ENCODE measurements at places on chromosomes 3 and 15.
A peak's percentile ranks its signal among the peaks of the same experiment; 100 is the strongest.

DNA sequence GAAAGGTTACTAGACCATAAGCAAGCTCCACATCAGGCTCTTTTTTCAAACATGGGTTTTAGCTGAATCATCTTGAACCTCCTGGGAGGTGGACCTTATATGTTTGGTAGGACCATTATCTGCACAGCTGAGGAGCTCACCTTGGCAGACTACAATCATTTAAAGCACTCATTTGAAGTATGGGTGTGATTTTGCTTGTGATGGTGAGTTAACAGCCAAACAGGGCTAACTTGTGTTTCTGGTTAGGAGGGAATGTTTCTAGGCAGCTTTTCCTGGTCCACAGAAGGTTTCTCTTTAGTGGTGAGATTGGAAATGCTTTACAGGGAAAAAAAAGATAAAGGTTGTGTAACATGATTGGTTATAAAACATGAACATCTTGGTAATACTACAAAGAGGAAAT, 61.8 kb downstream of the ARHGEF26 start:
- DNase-seq = no peak

- no peak for DNase-seq
Measured at GRCh38 chr15:40006003-40006402, 33.0 kb downstream of the SRP14 start.

DNA sequence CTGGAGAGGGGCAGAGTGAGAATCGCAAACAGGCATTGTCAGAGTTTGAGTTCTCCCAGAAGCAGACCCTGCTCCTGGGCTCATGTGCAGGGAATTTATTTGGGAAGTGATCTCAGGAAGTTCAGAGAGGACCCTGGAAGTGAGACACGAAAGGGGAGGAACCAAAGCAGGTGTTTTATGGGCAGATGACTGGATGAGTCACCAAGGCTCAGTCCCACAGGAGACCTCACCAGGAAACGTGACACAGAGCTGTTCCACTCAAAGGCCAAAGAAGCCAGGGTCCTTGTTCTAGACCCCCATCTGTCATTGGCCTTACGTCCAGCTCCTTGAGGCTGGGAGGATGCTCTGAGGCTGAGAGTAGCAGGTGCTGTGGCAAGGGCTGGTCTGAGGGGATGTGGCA, 43.4 kb upstream of the SEC22A start:
- DNase-seq = no peak

DNA sequence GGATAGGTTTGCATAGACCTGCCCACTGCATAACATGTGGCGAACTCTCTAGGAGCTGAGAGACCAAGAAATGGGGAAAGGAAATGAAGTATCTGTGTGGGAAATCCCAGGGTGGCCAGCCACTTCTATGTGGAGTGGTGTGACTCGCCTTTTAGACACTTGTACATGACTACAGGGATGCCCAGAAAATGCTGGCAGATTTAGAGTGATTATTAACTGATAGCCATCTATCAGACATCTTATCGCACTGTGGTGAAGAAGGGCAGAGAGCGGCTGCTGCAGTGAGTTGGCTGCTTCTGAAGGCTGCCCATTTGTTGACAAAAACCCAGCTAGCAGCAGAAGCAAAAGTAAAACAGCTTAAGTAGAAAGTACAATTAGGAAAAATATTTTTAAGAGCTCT, 18.1 kb upstream of the STAC start:
- DNase-seq = no peak

DNA sequence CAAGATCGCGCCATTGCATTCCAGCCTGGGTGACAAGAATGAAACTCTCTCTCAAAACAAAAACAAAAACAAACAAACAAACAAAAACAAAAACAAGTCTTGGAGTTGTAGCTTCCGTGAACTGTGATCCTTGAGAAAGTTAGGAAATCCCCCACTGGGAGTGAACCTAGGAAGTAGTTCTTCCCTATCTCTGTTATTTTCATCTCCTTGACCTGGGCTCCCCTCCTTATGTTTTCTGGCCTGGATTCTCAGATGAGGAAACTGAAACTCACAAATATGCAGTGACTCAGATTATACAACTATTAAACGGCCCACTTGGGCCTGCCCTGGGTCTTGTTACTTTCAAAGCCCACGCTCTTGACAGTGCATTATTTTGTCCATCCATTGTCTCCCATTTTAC, 29.7 kb downstream of the SAXO2 start:
- no peak for DNase-seq

DNA sequence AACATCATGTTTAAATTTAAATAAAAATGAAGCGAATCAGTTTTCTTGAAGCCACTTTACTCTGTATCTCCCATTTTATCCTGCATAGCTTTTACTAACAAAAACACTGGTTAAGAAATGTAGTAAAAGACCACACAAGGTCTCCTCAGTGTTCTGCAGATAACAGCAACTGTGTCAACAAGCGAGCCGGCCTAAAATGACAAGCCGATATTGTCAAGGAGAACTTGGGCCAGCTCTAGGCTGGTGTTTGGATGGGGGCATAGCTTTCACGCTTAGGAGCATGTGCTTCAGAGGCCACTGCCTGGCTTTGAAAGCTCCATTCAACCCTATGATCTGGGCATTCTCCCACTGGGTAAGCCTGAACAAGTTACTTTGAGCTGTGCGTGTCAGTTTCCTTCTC, 38.1 kb downstream of the MFSD1 start:
- no peak for DNase-seq

DNA sequence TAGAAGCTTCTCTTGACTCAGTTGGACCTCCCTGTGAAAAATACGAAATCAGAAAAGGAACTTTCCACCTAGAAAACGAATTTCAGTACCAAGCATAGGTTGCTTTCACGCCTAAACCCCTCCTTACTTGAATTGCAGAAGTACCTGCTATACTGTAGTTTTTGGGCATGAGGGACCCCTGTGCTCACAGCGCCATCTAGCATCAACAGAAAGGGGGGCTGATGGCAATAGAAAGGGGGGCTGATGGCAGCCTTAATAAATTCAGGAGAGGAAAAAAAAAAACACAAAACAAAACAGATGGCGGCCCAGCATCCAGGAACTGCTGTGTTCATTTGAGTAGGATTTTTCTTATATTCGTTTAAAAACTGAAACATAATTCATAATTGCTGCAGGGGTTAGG, 96.7 kb downstream of the NPAP1 start:
- no peak for DNase-seq

GRCh38 chr15:91872356-91873137, 19.0 kb downstream of the SLCO3A1 start:
- no peak for DNase-seq

DNA sequence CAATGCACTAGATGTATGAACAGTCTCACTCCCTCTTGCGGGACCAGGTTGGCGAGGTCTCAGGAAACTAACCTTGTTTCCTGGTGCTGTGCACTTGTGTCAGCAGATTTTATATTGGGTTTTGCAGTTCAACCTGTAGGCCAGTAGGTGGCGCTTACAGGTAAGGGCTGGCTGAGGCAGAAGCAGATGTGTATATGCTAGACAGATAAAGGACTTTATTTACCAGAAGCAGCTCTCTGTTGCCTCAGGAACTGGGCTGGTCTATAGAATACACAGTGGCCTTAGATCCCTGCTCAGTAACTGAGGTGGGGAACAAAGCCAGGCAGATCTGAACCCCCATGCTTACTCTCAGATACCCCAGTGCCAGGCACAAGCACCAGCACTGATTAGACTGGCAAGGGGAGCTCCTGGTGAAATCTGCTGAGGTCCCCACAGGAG, 296.8 kb downstream of the DOCK3 start:
- DNase-seq = no peak

GRCh38 chr3:129278966-129279906, 566 bp downstream of the HMCES start:
- DNase-seq = peak; percentile 14

GRCh38 chr15:51263726-51264125, 74.7 kb downstream of the CYP19A1 start:
- no peak for DNase-seq

- DNase-seq = no peak
Measured at GRCh38 chr15:60899967-60900356, 329.1 kb downstream of the RORA start.

DNA sequence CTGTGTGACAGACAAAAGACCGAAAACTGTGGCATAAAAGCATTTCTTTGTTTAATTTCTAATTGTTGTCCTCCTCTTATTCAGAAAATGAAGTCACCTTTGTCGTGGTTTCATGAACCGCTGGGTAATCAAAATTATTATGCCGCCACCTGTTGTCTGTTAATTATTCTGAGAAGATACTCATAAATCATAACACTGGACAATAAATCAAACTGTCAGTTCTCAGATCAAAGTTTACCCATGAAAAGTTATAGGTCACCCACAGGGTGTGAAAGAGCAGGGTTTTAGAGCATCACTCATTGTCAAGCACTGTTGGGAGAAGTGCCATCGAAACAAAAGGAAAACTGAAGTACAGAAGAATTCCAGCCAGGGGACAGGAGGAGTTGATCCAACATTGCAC, 474.3 kb downstream of the NR2F2 start:
- DNase-seq = no peak

GRCh38 chr3:122299872-122300460, 25.1 kb upstream of the CSTA start:
- peak; percentile 5 for DNase-seq

DNA sequence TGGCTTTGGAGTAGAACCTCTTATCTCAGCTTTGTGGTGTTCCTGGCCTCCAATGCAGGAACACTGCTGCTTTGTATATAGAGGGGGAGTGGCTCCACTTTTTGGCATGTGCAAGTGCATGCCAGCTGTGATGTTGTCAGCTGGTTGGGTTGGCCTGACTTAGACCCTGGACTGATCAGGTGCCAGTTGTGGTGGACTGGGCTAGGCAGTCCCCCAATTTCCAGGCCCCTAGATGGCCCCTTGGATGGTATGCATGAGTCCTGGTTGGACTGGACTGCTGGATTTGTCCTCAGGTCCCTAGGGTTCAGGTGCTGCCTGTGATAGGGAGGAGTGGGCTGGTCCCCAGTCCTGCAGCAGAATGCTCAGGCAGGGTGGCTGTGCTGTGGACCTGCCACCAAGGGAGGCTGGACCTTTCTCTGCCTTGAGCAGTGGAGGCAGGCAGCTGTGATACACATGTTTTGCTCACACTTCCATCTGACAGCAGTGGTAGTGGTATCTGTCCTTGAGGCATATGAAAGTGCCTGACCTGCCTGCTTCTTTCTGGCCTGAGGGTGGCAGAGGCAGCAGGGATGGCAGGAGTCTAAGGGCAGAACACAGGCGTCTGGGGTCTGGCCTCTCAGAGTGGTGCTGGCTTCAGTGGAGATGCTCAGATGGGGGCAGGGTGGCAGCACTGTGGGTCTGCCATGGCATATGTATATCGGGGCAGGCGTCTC, 74.8 kb downstream of the STXBP5L start:
- no peak for DNase-seq

DNA sequence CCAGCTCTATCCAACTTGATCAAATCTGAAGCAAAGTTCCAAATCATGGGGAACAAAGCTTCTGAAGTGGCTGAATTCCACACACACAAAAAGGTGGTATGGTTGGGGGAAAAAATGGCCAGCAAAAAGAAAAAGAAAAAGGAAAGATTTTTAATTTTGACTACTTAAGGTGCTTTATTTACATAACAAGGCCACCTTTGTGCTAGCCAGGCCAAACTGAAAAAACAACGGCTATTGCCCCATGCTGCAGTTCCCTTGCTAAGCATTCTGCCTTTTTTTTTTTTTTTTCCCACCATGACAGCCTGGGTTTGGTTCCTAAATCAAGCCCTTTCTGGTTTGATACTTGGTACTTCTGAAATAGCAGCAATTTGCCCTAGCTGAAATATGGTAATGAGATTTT, 66.5 kb upstream of the DAZL start:
- no peak for DNase-seq

- DNase-seq = no peak
Measured at GRCh38 chr3:179234199-179234598, 16.7 kb downstream of the KCNMB3 start.

DNA sequence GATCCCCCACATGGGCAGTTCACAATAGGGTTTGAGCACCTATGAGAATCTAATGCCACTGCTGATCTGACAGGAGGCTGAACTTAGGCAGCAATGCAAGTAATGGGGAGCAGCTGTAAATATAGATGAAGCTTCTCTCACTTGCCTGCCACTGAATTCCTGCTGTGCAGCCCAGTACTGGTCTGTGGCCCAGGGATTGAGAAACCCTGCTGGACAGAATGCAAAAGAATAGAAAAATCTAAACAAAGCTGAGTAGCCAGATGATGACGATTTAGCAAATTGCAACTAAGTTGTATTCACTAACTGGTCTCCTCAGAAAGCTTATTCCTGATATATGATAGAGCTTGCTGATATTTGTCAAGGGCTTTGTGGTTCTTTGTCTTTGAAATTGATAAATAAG, 34.3 kb upstream of the APH1B start:
- no peak for DNase-seq
